ENCODE measurements at places on chromosomes 11 and 22.

GRCh38 chr11:26995701-26996460, 2.0 kb downstream of the FIBIN start:
- H3K27ac ChIP-seq, result no peak overlapping the region
- H3K36me3 ChIP-seq, result no peaks in the 10 kb centered on the region
- H3K4me3 ChIP-seq, result no peak overlapping the region
- H3K27me3 ChIP-seq, result peaks cover 1% of the 10 kb centered on the region
- DNase-seq, result no peak
- H3K4me1 ChIP-seq, result no peaks in the 10 kb centered on the region

GRCh38 chr22:47060718-47061117, 298.3 kb downstream of the TBC1D22A start:
- no peak for DNase-seq
- peaks cover 27% of the 10 kb centered on the region for H3K36me3 ChIP-seq
- peaks cover 2% of the 10 kb centered on the region for H3K4me1 ChIP-seq

DNA sequence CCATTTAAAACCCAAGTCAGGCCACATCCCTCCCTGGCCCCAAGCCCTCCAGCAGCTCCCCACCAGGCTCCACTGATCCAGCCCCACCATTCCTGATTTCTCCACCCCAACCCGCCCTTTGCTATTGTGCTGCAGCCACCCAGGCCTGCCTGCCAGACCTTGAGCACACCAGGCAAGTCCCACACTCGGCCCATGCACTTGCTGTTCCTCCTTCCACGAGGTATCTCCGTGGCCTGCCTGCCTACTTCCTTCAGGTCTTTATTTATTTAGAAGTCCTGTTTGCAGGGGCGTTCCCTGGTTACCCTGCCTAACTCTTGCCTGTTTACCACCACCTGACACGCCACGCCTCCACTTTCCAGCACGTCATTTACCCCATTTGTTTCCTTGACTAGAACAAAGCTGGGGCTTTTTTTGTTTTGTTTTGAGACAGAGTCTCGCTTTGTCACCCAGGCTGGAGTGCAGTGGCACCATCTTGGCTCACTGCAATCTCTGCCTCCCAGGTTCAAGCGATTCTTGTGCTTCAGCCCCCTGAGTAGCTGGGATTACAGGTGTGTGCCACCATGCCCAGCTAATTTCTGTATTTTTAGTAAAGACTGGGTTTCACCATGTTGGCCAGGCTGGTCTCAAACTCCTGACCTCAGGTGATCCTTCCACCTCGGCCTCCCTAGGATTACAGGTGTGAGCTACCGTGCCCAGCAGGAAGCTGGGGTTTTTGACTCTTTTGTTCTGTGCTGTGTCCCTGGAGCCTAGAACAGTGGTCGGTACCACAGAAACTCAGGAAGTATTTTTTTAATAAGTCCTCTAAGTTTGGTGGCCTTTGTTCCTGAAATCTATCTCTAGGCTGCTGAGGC, 6.7 kb downstream of the CENPM start:
- peak overlapping the region; percentile 99 for H3K27ac ChIP-seq
- H3K4me3 ChIP-seq, result peak overlapping the region; percentile 80
- H3K27me3 ChIP-seq, result no peaks in the 10 kb centered on the region
- DNase-seq, result peak; percentile 99

- peaks cover 6% of the 10 kb centered on the region for H3K27me3 ChIP-seq
- DNase-seq, result no peak
- H3K4me1 ChIP-seq, result no peaks in the 10 kb centered on the region
These were observed 224.2 kb downstream of the CEP164 start for GRCh38 chr11:117551761-117552343.

DNA sequence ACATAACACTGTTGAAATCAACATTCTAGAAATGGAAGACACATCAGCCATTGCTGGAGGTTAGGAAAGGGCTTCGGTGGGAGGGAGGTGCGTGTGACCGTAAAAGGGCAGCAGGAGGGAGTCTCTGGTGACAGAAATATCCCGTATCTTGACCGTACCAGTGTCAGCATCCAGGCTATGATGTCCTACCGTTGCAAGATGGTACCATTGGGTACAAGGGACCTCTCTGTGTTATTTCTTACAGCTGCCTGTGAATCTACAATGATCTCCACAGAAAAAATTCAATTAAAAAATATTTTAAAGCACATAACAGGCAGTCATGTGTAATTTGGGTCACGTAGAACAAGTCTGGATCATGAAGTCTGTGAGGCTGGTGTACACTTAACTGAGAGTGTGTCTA, 27.4 kb upstream of the SEPTIN5 start:
- H3K27ac ChIP-seq, result no peak overlapping the region
- no peak for DNase-seq
- H3K27me3 ChIP-seq, result peaks cover 4% of the 10 kb centered on the region
- no peaks in the 10 kb centered on the region for H3K36me3 ChIP-seq
- H3K4me1 ChIP-seq, result no peaks in the 10 kb centered on the region
- no peak overlapping the region for H3K4me3 ChIP-seq

DNA sequence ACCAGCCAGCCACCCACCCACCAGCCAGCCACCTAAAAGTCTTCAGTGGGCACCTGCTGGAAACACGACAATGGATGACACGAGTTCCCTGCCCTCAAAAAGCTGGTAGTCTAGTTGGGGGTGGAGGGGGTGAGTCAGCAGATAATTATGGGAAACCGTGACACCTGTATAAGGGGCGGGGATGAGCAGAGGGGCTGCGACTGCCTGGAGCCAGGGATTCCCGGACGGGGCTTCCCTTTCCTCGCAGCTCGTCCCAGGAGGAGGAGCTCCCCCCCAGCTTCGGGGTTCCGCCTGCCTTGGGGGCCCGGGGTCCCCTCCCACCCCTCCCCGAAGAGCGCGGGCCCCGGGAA, 2.3 kb upstream of the RTN4RL2 start:
- no peak overlapping the region for H3K27ac ChIP-seq
- H3K4me3 ChIP-seq, result peak overlapping the region; percentile 20
- H3K4me1 ChIP-seq, result peaks cover 25% of the 10 kb centered on the region
- H3K27me3 ChIP-seq, result peaks cover 39% of the 10 kb centered on the region
- DNase-seq, result no peak

- no peak overlapping the region for H3K27ac ChIP-seq
- no peaks in the 10 kb centered on the region for H3K4me1 ChIP-seq
- DNase-seq, result no peak
- no peaks in the 10 kb centered on the region for H3K36me3 ChIP-seq
- H3K4me3 ChIP-seq, result no peak overlapping the region
These were observed 108.7 kb upstream of the PITPNB start for GRCh38 chr22:28027453-28028448.

DNA sequence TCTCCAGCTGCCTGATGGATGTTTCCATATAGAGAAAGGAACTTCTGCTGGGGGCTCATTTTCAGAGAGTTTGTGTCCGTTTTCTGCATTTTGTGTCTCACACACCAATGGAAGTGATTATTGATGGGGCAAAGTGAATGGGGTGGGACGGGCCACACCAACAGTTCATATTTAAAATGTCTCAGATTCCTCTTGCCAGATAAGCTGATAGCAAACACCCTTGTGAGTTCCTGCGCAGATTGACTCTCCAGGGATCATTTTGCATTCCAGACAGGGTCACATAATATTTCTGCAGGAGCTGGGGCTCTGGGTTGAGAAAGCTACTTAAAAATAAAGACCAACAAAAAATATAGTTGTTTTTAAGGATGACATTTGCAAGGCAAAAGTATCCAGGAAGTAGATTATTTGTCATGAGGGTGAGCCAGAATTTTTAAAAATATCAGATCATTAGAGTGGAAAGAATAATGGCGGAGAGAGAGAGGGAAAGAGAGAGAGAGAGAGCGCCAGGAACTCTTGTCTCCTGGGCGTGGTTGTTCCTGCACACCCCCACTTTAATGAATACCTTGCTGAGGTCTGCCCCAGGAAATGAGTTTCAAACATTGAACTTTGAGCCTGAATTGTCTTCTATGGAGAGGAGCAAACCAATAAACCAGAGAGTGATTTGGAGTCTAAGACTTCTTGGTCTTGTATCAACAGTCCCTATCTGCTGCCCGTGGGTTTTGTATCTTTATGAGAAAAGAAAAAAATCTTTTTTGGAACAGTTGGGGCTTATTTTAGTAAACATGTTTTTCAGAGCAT, 33.3 kb downstream of the MICAL2 start:
- H3K36me3 ChIP-seq, result peaks cover 20% of the 10 kb centered on the region
- no peak for DNase-seq
- no peak overlapping the region for H3K4me3 ChIP-seq
